ENCODE measurements at places on chromosomes 6 and 20. TPM values are rescaled to one million over a fixed set of nuclear protein-coding genes. Genes with fewer than 3 reads are reported as not detected.

The KCNK5 gene
- polyA plus RNA-seq, result 1.8 TPM

The SLC22A16 gene
- polyA plus RNA-seq, result not detected

The ACOT13 gene
- polyA plus RNA-seq, result 22.6 TPM

The TMX4 gene
- polyA plus RNA-seq, result 12.4 TPM

The SRMS gene
- not detected for polyA plus RNA-seq

The PI3 gene
- polyA plus RNA-seq, result 0.39 TPM

The TREML1 gene
- polyA plus RNA-seq, result not detected

The SIRPD gene
- not detected for polyA plus RNA-seq

The DDO gene
- 0.08 TPM for polyA plus RNA-seq

The CST4 gene
- polyA plus RNA-seq, result not detected

- no peak for DNase-seq
These were observed 28.9 kb downstream of the ILRUN start for GRCh38 chr6:34667481-34668238.

- no peak for DNase-seq
These were observed 4.5 kb downstream of the SNAI1 start for GRCh38 chr20:49987015-49987867.

GRCh38 chr6:136547336-136547735, 2.9 kb downstream of the MAP7 start:
- DNase-seq, result peak; percentile 34

DNA sequence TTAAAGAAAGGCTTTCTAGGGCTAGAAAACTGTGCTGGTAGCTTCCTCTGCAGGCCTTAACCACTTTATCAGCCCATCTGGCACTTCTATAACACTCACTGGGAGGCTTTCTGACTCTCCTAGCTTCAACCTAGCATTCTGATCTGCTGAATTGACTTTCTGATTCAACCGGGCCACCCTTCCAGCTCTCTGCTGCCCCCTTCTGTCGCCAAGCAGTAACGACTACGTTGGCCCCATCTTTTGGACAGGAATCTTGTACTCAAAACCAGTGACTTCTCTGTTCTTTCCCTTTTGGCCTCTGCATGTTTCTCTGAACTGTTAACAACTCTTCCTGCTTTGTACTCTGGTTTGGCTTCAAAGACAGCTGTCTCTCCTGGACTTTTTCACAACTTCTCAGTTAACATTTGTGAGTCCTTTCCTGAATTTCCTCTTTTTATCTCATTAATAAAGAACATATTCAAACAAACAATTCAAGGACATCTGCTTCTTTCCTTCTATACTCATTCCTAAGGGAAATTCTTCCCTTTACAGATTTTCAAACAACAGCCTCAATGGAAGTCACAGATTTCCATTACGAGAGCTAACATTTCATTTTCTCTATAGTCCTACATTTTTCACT, 43.9 kb upstream of the FAM135A start:
- DNase-seq, result peak; percentile 40

DNA sequence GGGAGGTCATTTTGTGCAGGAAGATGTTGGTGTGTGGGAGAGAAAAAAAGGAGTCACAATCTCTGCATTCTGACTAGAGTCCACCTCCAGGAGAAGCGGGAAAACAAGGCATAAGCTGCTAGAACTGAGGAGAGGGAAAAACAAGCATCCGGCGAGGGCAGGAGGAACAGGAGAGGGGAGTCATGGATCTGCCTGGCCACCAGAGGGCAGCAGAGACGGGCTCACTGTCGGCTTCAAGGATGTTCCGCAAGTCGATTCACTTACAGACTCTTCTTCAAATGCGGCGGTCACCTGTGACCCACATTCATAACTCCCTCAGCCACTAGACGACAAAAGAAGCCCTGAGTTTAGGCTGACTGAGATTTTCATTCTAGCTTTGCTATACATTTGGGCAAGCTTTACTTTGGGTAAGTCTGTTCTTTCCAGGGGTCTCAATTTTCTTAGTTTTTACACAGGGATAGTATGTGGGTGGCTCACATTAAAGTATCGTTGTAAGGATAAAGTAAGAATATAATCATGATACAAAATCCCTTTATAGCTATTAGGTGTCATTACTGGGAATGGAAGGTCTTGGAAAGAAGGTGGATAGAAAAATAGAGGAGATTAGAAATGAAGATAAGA, 6.6 kb upstream of the BTNL2 start:
- peak; percentile 37 for DNase-seq

GRCh38 chr20:46568570-46569129, 18.2 kb upstream of the OCSTAMP start:
- no peak for DNase-seq

- DNase-seq, result no peak
These were observed 101.4 kb downstream of the SLX4IP start for GRCh38 chr20:10536531-10536930.

DNA sequence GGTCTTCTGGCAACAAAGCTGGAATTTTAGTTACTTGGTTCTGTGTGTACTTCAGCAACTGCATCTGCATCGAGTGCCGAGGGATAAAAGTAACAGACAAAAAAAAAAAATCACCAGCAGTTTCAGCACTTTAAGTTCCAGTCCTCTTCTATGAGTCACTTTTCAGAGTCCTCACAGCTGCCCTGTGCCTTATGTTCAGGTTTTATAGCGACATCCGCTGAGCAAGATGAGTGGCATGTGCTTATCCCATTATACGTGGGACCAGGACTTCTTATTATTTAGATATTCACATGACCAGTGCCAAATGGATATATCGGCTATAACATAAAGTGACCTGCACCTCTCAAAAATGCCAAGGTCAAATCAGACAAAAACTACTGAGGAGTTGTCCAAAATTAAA, 242.9 kb downstream of the FOXA2 start:
- DNase-seq, result no peak

DNA sequence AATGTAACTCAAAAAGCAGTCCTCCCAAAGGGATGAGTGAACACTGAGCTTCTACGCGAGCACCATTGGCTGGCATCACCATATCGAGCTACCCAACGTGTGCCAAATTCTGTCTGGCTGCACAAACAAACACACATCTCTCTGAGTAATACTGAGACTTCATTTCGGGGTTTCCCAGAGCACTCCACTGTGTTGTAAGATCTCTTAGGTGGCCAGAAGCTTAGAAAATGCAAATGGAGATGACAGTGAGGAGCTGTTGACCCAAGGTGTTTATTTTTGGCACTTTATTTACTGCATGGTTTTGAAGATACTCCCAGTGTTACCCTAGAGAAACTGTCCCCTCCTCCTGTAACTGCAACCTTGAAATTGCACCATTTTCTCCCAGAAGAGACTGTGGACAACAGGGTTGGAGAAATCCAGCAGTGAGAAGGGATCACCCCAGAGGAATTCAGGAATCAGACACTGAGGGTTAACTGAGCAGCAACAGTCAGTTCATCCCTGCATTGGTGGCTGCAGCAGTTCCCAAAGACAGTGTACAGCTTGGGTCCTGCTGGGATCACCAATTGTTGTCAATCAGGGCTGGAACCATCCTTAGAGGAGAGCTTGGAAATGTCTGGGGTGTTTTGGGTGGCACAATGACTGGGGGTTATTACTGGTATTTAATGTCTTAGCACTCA, 1.0 kb upstream of the RIPOR2 start:
- DNase-seq, result no peak

- DNase-seq, result no peak
These were observed 12.8 kb downstream of the ZDHHC14 start for GRCh38 chr6:157393669-157394327.

DNA sequence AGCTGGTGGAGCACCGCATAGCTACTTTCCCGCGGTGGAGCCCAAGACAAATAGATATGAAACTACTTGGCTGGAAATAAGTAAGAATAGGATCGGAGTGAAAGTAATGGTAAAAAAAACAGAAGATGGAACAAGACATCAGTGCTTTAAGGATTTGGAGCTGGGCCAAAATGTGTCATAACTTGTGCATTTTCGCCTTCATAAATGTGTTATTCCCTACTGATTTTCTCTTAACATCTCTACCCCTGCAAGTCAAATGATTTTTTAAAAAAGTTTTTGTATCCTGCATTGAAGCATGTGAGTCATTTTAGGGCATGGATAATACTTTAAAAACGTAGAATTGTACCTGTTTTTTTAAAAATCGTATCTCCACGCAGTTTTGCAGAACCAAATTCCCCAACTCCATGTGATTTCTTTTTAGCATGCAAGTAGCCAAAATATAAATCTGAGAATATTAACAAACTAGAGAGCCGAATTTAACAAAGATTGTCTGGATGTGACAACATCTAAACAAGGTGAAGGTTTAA, 882 bp upstream of the FAM184A start:
- DNase-seq, result no peak

DNA sequence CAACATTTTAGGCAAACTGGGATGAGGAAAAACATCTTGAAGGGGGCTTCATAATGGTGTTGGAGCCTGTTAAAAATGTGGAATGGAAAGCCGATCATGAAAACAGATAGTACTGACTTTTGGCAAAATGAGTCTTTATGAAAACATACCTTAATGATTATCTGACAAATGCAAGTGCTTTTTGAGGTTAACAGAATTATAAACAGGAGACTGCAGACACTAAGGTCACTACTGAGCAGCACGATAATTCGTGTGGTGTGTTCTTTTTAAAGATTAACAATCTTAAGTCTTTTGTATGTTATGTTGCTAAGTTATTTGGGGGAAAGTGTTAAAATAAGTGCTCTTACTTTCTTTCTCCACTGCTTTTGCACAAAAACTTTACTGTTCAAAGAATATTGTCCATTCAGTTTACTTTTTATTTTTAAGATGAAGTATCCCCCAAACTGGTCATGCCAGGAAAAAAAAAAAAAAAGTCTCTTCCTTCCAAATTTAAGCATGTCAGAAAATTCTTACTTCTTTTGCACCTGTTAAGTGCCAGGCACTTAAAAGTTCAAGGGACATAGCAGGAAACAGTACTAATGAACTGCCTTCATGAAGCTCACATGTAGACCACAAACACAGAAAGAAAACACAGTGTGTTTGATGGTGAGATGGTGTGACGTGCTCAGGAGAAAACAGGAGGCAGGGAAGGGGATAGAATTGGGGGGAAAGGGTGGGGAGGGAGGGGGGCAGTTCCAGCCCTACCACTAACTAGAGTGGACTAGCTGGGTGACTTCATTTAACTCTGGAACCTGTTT, 73.2 kb downstream of the CDYL start:
- DNase-seq, result no peak
